Renal cortical epithelial cell (primary cell): ENCODE measurements at places on chromosomes 3 and 15.

- peak; percentile 41 for DNase-seq
Observed at GRCh38 chr15:64455961-64456371, 4.4 kb upstream of the ZNF609 start.

DNA sequence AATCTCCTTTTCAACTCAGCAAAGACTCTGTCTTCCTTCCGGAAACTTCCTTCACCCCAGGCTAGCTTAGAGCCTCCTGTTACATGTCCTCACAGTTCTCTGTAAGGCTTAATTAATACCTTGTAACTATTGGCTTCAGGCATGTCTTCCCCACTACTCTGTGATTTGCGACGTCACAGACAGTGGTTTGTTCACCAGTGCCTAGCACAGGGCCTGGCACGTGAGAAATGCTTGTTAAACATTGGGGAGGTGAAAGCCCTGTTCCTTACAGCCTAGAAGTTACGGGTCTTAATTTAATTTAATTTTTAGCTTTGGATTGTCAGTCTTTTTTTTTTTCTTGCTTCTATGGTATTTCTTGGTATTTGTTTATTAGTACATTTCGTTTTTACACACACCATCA is 36.4 kb upstream of the CACNA2D3 start:
- no peak for DNase-seq

- DNase-seq = no peak
Observed at GRCh38 chr15:44096596-44096995, 98.5 kb downstream of the FRMD5 start.

DNA sequence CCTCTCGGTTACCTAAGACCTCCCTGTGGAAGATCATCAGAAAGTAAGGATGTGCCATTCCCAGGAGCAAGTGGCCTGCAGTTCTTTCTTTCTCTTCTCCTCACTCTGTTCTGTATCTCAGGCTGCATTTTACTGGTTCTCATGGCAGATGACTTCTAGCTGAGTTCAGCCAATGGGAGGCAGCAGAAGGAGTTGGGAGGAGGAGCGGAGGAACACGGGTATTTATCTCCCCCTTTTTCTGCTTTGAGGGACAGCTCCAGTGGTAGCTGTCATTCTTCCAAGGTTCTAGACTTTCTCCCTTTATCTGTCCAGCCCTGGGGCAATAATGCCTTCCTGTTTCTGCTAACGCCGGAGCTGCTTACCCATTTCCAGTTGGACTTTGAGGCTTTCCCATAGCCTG is 339.9 kb downstream of the NR2F2 start:
- no peak for DNase-seq

- peak; percentile 77 for DNase-seq
Observed at GRCh38 chr3:61847784-61848462, 286.6 kb downstream of the PTPRG start.
